ENCODE measurements at places on chromosomes 3 and 15.

DNA sequence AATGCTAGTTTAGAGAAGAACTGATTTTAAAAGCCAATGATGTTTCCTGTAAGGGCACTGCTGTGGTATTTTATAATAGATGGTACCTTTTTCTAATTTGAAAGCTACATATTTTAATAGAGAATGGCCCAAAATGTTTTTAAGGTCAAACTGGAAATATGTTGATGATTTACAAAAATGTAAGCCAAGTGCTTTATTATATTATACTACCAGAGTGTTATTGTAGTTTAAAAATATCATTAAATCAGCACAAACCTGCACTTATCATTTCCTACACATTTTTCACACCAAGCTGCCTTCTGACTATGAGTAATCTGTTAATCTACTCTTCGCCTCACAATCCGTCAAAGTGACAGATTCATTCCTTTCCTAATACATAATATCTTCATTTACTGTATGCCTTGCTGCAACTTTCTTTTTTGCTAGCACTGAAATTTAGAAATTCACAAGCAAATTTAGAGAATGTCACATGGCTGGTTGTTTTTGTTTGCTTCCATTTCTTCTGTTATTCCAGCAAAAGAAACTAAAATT, 126.4 kb upstream of the FAM3D start:
- DNase-seq, result no peak

GRCh38 chr3:148102156-148102555, 595.5 kb upstream of the AGTR1 start:
- no peak for DNase-seq

DNA sequence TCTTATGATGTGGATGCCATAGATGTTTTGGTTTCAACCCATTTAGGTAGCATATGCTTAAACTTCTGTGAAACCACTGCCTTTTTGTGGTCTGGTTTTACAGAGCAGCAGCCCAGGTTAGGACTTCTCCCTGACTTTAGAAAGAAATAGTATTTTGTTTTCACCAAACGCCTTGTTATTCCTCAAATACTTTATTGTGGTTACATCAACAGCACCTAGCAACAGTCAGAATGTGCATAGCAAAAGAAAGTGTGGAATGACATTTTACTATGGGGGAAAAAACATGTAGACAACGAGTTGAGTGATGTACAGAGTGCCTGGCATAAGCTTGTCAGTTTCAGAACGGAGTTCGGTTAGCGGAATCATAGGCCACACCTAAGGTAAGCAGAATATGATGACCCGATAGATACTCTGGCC, 159.2 kb downstream of the TPRG1 start:
- no peak for DNase-seq

DNA sequence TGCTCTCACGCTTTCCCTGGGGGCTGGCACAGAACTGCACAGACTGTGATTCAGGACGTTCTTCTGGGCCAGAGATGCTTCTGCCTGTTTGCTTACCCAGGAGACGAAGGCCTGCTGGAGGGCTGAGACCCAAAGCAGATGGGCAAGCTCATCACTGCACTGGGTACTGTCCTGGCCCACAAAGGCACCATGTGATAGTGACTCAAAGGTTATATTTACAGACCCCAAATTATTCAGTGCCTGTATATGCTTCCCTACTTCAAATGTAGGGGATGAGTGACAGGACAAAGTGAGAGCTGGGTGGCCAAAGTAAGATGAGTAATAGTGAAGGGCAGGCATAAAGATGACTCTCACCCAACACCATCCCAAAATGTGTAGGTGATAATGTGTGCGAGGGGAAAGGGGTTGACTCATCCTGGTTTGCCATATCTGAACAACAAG, 127.4 kb downstream of the WDR76 start:
- no peak for DNase-seq

DNA sequence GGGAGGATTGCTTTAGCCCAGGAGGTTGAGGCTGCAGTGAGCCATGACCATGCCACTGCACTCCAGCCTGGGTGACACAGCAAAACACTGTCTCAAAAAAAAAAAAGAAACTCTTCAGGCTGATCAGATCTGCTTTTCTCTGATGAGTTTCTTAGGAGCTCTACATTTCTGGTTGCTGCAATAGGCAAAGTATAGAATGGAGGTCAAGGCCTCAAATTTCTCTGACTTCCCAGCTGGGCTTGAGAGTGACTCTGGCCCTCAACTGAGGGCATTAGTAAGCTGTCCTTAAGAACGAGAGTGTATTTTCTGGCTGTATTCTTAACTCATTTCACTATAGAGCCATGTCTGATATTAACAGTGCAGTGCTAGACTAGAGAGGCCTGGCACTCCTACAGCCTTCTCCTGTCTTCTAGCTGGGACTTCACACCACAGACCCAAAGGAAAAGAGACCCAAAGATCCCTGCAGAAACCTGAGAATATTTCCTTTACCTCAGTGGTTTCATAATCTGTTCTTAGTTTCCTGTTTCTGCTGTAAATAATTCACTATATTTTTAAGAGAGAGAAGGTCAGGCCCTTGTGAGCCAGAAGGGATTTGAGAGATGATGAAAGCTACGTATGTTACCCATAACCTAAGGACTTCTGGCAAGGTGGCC, 2.0 kb upstream of the NR1I2 start:
- DNase-seq, result no peak

- no peak for DNase-seq
Observed at GRCh38 chr3:141096981-141097380, 45.8 kb downstream of the SPSB4 start.

GRCh38 chr3:74642876-74643275, 28.4 kb upstream of the CNTN3 start:
- DNase-seq, result no peak

Data from nephron progenitor cell (in vitro differentiated cells).